Activated B cell treated with CpG ODN at 0.5 μM for 24 hours (primary cell): ENCODE measurements at places on chromosomes 12 and 14. TPM values are rescaled to one million over a fixed set of nuclear protein-coding genes. Genes with fewer than 3 reads are reported as not detected.

- no peak overlapping the region for H3K4me3 ChIP-seq
- H3K27ac ChIP-seq = no peak overlapping the region
- peaks cover 5% of the 10 kb centered on the region for H3K4me1 ChIP-seq
- H3K27me3 ChIP-seq = no peaks in the 10 kb centered on the region
Measured at GRCh38 chr12:63981343-63981742, 136.8 kb downstream of the SRGAP1 start.

Gene KRT73
- not detected in 2 replicates for total RNA-seq

GRCh38 chr12:113666223-113666622 lies 194.6 kb upstream of the LHX5 start:
- no peak overlapping the region for H3K27ac ChIP-seq
- H3K4me1 ChIP-seq = no peaks in the 10 kb centered on the region
- no peak for DNase-seq
- H3K36me3 ChIP-seq = no peaks in the 10 kb centered on the region
- no peak overlapping the region for H3K4me3 ChIP-seq

- H3K4me3 ChIP-seq = no peak overlapping the region
- no peak for DNase-seq
- no peaks in the 10 kb centered on the region for H3K36me3 ChIP-seq
- H3K27ac ChIP-seq = no peak overlapping the region
Measured at GRCh38 chr14:26304056-26304455, 293.8 kb downstream of the NOVA1 start.

Gene C12orf60
- total RNA-seq = 0.64 and 0.69 TPM in 2 replicates
